ENCODE measurements at places on chromosomes 13 and 19.

- DNase-seq = no peak
These were observed 526.0 kb upstream of the SPRY2 start for GRCh38 chr13:80866921-80867320.

- no peak for DNase-seq
These were observed 448.1 kb upstream of the ZNF507 start for GRCh38 chr19:31897292-31897691.

DNA sequence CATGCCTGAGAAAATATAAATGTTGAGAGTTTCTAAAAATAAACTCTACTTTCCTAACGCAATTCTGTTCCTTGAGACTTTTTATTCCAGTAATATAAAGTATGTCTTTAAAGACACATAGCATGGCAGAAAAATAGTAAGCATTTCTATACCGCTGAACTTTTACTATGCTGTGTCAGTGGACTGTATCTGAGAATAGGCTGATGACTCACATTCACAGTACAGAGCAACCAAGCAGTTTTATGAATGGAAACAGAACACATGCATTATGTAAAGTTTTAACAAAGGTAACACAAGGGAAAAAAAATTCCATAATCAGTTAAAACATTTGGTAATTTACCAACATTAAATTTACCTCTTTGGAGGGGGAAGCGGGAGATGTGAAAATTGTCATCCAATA is 38.4 kb downstream of the ZDHHC20 start:
- DNase-seq = no peak

DNA sequence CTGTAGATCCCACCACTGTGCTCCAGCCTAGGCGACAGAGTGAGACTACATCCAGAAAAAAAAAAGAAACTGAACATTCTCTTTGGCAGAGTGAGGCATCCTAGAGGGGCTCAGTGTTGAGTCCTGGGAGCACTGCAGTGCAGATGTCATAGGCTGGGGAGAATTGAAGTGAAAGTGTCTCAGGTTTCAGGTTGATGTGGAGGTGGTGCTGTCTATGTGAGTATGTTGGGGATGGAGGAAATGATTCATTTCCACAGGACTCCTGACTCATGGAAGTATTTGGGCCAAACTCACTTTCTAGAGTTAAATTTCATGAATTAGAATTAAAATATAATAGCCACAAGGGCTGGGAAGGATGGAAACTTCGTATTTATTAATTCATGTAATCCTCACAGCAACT is 134.4 kb upstream of the TSC22D1 start:
- DNase-seq = peak; percentile 17

DNA sequence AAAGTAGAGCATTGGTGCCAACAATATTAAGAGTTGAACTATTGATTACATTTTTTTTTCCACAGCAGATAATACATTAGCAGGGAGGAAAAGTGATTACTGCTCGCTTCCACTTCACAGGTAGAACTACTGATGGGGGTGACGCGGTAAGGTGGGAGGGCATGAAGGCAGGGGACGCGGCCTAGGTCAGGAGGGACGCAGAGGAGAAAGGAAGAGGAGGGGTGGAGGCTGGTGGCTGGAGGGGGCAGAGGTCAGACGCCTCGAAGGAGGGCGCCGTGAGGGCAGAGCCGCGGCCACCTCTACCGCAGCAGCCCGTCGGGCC is 287 bp upstream of the B3GLCT start:
- DNase-seq = no peak

DNA sequence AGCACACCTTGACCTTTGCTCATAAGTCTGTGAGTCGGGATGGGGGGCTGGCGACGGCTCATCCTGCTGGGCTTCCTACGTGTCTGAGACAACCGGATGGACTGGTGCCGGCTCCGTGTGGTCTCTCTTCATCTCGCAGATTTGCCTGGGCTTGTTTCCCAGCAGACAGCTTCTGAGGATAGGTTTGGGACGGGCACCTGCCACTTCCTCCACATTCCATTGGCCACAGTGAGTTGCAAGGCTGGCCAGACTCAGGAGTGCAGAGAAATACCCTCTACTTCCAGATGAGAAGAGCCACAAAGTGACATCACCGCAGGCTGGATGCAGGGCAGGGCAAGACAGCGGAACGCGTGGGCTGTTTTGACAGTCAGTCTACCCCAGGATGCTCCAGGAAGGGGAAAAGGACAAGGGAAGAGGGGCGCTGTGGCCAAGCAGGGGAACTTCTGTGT is 48.1 kb downstream of the IRS2 start:
- DNase-seq = no peak

DNA sequence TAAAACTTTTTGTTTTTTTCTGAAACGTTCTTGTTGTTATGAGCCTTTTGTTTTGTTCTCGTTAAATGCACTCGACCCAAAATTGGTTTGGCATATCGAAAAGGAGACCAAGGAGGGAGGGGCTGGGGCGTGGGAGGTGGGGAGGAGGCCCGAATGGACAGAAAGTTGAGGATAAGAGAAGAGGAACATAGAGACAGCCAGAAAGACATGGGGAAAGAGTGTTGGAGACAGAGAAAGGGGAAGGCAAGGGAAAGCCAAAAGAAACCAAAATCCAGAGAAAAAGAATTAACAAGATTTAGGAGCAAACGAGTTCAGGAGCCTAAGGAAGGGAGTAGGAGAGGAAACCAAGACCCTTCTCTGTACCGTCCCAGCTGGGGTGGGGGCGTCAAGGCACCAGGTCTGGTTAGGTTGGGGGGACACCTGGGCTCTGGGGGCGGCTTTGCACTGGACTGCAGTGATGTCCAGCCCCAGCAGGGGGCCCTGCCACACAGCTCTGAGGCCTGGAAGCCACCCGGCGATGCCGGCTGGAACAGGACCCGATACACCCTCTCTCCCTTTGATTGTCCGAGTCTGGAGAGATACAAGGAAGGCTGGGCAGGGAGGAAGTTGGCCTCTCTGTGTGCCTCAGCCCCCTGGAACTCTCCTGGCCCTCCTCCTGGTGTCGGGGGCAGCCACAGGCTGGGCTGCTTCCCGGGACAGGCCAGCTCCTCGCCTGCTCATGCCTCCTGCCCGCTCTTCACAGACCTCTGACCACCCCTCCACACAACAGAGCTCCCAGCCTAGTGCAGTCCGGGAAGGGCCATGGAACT is 11.6 kb upstream of the ASF1B start:
- peak; percentile 55 for DNase-seq

- no peak for DNase-seq
These were observed 17.4 kb downstream of the RUBCNL start for GRCh38 chr13:46369506-46370277.

- DNase-seq = no peak
These were observed 5.7 kb downstream of the CALM3 start for GRCh38 chr19:46606681-46607447.

GRCh38 chr19:15587663-15588062 is 27.4 kb upstream of the CYP4F8 start:
- DNase-seq = no peak

DNA sequence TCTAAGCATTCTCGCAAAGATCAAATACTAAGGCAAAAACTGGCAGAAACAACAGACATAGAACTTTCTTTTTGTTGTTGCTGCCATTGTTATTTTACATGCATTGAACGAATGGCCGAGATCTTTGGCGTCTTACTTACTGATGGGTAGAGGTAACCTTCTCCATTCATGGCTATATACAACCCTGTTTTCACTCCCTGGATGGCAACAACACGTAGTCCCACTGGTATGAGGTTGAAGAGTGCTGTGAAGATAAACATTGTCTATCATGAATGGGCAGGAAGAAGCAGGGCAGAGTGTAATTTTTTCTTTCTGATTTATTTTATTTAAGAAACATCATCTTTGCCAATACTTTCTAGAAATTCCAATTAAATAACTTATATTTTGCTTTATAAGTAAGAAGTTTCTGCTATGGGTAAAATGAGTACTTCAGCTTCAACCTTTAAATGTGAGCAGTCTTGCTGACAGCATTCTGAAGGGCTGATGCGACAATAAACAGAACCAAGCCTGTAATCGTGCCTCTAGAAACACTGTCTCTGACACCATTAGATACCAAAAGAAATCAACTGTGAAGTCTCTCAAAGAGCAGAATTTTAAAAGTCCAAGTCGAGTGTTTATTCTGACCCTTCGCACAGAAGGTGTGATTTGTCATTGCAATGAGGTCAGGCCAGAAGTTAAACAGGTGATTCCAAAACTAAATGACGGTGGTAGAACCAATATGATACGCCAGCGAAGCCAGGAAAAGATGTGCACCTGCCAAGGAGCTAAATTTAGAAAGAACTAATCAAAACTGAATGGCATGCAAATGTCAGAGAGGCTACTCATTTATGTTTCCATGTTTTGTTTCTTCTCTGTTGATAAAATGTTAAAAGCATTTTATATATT is 416.4 kb downstream of the ITGBL1 start:
- no peak for DNase-seq

DNA sequence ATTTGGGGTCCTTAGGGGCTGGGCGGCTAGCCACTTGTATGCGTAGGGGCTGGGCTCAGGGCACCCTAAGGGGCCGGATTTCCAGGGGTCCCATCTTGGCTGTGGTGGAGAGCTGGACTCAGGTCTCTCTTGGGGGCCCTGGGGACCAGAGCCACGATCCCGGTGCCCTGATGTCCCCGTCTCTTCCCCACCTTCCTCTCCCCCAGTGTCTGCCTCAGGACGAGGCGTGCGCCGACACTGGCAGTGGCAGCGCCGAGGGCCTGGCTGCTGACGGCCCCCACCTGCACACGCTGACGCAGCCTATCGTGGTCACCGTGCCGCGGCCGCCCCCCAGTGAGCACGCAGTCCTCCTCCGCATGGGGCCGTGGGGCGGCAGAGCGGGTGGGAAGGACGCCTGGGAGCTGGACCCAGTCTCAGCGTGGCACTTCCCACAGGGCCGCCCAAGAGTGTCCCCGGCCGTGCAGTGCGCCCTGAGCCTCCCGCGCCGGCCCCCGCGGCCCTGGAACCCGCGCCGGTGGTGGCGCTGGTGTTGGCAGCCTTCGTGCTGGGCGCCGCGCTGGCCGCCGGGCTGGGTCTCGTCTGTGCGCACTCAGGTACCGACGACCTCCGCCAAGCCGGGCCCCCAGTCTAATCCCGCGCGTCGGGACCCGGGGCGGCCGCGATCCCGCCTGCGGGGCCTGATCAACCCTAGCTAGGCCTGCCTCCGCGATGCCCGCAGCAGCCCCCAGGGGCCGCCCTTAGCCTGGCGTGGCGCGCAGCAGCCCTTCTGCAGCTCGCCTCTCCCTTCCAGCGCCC is 2.7 kb upstream of the SNAPC2 start:
- peak; percentile 67 for DNase-seq

- DNase-seq = no peak
These were observed 27.6 kb upstream of the SLC1A5 start for GRCh38 chr19:46815833-46816627.

GRCh38 chr19:40165362-40165937 is 25.8 kb upstream of the MAP3K10 start:
- DNase-seq = peak; percentile 60

DNA sequence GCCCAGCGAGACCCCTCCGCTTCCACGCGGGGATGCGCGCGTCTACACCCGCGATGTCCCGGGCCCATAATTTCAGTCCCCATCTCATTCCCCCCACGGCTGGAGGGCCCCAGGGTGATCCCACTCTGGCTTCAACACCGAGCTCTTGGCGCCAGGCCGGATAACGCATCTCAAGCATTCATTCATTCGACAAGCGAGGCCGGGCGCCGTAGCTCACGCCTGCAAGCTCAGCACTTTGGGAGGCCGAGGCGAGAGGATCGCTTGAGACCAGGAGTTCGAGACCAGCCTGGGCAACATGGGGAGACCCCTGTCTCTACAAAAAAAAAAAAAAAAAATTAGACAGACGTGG is 5.9 kb downstream of the ANGPTL6 start:
- no peak for DNase-seq

GRCh38 chr19:18999896-19000620 is 33.3 kb downstream of the SUGP2 start:
- no peak for DNase-seq

GRCh38 chr13:45925151-45925550 is 73.6 kb upstream of the SIAH3 start:
- DNase-seq = no peak

GRCh38 chr13:71624653-71625600 is 242.1 kb downstream of the DACH1 start:
- no peak for DNase-seq

- no peak for DNase-seq
These were observed 8.5 kb downstream of the SIGLEC11 start for GRCh38 chr19:49952479-49952836.
